ENCODE measurements at places on chromosomes 3 and 15. TPM values are rescaled to one million over a fixed set of nuclear protein-coding genes. Genes with fewer than 3 reads are reported as not detected.

Gene PRR20G
- not detected for total RNA-seq

Gene ITPKA
- 2.5 TPM for total RNA-seq

Gene SLC12A1
- total RNA-seq = 4.0 TPM

Gene ANKDD1A
- 12.2 TPM for total RNA-seq

Data from cerebellum (tissue), 4 donors.